ENCODE measurements at places on chromosomes 13 and 19.

- DNase-seq: no peak
Measured at GRCh38 chr13:32147193-32147592, 115.6 kb downstream of the FRY start.

GRCh38 chr13:110820322-110820721, 94.5 kb downstream of the ANKRD10 start:
- DNase-seq: no peak

- no peak for DNase-seq
Measured at GRCh38 chr19:4393947-4394590, 6.3 kb downstream of the SH3GL1 start.

GRCh38 chr13:44363631-44364344, 9.8 kb upstream of the SERP2 start:
- peak; percentile 32 for DNase-seq

GRCh38 chr19:50557009-50557613, 11.1 kb downstream of the LRRC4B start:
- DNase-seq: no peak

- DNase-seq: no peak
Measured at GRCh38 chr13:27172495-27172842, 858 bp upstream of the USP12 start.

GRCh38 chr13:41613984-41614661, 156.8 kb downstream of the RGCC start:
- no peak for DNase-seq

DNA sequence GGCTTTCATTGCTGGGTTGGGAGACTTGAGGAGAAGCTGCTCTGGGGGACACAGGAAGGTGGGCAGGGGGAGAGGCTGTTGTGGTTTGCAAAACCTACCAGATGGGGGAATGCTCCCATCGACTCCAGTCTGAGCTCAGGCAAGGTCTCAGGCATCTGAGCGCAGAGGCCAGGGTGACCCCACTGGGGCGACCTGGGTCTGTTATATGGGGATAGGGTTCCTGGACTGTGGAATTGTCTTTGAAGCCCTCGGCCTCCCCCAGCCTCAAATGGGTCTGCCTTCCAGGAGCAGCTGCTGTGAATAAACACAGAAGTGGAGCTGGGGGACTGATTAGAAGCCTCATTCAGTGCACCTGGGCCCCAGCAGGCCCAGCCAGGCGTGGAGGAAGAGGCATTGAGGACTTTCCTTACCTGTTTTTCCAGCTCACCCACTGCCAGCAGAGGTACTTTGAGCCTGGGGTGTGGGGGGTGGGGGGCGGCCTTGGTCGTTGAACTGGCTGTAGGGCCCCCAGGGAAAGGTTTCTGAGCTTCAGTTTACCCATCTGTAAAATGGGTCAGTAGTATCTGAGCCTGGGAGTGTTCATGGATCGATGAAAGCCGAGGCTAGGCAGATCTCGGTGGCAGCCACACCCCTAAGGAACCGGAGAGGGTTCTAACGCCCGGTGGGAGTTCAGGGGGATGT, 1.4 kb downstream of the CERS4 start:
- no peak for DNase-seq

GRCh38 chr13:46404733-46405100, 17.7 kb upstream of the RUBCNL start:
- DNase-seq: no peak

DNA sequence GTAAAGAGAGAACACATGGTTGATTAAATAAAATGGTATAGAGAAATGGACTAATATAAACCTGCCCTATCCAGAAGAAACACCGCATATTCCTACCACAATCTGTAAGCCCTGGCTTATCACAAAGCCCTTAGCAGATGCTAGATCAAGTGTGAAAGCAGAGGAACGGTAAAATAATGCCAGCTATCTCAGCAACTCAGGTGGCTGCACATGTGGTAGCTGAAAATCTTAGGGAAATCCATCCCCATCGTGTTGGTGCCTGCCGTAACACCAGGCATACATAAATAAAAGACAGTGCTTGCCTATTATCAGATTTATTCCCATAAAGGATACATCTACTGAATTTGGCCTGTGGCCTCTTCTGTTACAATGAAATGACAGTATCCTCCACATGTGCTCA, 304.1 kb upstream of the MAB21L1 start:
- DNase-seq: no peak

DNA sequence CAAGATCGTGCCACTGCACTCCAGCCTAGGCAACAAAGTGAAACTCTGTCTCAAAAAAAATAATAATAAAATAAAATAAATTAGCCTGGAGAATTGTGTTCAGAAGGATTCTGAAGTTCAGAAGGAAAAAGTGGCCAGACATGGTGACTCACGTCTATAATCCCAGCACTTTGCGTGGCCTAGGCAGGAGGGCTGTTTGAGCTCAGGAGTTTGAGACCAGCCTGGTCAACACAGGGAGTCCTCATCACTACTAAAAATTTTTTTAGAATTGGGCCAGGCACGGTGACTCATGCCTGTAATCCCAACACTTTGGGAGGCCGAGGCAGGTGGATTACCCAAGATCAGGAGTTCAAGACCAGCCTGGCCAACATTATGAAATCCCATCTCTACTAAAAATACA, 6.0 kb downstream of the RDH8 start:
- no peak for DNase-seq

DNA sequence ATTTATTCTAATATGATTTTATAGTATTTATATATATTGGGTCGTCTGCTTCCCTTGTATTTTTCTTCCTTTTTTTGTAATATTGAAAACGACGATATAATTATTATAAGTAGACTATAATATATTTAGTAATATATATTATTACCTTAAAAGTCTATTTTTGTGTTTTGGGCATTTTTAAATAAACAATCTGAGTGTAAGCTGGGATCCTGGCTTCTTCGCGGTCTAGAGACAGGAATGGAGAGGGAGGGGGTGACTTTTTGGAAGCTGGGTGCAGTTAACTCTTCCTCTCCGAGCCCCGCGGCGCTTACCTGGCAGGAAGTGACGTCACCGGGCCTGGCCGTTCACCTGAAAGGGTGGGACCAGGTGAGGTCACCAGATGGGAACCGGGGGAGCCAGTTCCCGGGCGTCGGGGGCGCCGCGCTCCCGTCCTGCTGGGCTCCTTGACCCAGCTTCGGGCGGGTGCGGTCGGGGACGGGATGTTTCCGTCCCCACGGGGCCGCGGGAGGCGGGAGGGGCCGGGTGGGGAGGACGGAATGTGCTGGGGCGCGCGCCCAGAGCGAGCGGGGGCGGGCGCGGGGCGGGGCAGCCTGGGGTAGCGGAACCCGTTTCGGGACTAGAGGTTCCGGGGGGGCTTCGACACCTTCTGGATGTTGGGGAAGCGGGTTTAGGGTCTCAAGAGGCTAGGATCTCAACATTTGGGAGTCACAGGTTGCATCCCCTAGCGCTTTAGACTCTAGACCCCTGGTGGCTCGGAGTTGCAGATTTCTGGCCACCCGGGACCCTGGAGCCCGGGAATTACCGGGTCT, 2.8 kb downstream of the ZFP36 start:
- DNase-seq: no peak

DNA sequence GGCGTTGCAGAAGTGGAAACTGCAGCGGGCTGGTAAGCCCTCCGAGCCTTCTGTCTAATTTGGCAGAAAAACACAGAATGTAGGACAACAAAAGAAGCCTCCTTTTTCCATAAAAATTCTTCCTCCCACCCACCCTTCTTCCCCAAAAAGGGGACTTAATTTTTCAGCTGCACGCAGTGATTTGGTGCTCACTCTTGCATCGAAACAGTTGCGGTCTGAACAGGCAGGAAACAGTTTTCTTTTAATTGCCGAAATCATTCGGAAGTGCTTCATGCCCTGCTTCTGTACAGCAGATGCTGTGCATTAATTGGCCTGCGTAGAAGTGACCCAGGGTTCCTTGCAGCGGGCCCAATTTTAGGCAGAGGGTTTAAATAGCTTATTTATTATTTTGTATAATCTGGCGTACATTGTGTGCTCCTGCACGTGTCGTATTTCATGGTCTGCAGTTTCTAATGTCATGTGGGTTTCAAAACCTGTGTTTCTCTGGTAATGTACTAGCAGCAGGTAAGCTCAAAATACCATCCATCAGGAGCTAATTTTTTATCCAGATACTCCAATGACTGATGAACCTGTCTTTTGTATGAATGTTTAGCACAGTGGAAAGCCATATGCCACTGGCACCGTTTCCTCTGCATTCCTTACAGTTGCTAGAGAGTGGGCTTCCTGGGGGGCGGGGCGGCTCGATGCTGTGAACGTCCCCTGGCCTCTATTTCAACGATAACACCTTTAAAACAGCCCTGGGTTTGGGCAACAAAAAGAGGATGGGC, 66.6 kb downstream of the GGACT start:
- DNase-seq: no peak

DNA sequence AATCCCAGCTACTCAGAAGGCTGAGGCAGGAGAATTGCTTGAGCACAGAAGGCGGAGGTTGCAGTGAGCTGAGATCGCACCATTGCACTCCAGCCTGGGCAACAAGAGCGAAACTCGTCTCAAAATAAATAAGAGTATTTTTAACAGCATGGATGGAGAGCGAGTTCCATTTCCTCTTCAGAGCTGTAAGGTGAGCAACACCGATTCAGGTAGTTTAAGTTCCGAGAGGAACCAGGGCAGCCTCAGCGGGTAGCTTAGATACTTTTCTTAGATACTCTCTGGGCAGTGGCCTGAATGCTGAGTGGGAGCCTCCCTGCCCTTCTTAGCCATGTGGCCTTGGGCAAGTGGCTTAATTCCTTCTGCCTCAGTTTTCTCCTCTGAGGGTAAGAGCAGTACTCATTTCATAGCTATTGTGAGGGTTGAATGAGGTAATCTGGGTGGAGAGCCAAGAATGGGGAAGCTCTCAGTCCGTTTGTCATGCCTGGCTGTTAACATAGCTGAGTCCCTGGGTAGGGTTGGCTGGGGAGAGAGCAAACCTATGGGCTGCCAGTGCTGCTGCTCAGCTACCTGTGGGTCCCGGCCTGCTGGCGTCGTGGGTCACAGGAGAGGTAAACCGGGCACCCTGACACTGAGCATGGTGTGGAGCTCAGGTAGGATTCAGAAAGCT, 4.1 kb downstream of the ATP11A start:
- DNase-seq: no peak

GRCh38 chr13:20049558-20050473, 91.3 kb downstream of the ZMYM2 start:
- no peak for DNase-seq

DNA sequence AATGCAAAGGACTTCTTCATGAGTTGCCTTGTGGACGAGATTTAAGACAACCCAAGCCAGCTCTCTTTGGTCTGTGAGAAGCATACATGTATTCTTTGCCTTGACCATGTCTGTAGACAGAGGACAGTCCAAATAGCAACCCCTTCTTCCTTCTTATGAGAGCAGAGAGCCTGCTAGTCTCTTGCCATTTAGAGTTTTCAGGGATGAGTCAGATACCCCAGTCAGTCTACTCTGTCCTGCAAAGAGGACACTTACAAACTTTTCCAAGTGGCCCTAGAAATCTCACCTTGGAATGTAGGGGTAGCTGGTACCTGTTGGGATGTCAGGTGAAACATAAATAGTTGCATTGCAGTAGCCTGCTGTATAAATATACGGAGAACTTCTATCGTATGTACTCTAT, 36.7 kb downstream of the DNAJC3 start:
- no peak for DNase-seq

GRCh38 chr13:75514080-75514995, 23.3 kb downstream of the COMMD6 start:
- no peak for DNase-seq

GRCh38 chr19:39867133-39867532, 21.0 kb upstream of the FBL start:
- DNase-seq: no peak

DNA sequence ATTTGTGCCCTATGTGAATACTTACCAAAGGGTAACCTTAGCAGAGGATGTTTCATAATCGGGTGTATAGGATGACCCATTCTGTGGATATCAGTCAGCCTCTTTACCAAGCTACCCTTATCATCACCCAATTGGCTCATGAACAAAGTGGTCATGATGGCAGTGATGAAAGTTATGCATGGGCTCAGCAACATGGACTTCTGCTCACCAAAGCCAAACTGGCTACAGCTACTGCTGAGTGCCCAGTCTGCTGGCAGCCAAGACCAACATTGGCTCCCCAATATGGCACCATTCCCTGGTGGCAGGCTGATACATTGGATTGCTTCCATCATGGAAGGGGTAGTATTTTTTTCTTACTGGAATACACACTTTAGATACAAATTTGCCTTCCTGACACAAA, 5.7 kb upstream of the ZNF461 start:
- no peak for DNase-seq

GRCh38 chr13:59776924-59777690, 386.6 kb downstream of the DIAPH3 start:
- no peak for DNase-seq

GRCh38 chr13:37059848-37060192, 332 bp upstream of the SUPT20H start:
- DNase-seq: no peak

DNA sequence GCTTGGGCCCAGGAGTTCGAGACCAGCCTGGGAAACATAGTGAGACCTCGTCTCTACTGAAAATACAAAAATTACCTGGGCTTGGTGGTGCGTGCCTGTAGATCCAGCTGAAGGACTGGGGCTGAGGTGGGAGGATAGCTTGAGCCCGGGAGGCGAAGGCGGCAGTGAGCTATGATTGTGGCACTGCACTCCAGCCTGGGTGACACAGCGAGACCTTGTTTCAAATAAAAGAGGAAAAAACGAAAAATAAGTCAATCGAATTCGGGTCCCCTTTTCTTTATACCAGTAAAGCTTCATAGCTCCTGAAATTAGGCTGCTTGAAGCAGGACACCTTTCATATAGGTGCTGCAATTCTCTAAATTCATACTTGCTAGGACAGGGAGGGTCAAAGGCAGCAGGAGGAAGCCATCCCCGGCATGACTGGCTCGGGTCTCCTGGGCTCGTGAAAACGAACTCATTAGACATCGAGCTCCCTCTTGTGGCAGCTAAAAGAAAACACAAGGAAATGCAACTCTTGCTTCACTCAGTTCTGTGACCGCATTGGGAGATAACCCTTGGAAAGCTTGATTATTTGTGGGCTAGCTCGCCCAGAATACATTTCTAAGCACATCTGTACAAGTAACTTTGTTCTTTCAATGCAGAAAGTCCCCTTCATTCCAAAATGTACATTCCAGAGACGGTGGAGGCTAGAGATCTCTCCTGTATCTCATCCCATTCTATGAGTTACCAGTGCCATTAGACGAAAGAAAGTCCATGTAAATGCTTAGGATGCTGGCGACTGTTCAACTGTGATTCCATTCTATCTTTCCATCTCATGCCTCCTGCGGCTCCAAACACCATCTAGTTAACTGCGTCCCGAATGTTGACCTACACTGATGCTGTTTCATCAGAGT, 16.8 kb downstream of the FPR2 start:
- peak; percentile 69 for DNase-seq
